ENCODE measurements at places on chromosomes 6 and 20. TPM values are rescaled to one million over a fixed set of nuclear protein-coding genes. Genes with fewer than 3 reads are reported as not detected.

DNA sequence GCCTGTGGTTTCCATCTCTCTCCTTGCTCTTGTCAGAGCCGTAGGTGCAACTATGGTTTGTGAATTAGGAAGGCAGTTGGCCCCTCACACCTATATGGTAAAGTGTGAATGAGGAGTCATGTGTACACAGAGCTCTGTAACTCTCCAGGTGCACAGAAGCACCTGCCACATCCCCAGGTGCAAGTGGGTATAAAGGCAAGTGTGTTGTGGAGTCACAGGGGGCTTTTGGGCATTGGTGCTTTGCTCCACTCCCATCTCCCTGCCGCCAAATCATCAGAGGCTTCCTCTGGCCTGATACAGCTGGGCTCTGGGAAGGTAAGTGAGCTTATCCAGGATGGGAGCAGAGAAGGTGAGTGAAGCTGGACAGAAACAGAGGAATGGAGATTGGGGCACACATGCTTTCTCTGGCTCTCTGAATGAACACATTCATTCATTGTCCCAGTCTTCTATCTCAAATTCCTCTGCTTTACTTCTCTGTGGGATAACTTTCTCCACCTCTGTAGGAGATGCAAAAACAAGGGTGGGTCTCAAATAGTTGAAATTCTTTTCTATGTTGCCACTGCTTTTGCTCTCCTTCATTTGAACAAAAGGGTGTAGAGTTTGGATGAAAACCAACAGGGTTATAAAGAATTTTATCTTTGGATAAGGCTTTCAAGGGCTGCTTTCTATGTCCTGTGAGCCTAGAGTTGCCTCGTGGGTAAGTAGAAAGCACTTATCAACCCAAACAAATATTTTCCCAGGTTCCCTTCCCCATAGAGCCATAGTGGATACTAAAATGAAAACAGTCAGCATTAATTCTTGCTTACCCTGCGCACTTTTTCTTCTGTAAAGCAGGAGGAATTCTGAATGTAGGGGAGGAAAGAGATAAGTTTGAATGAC lies 45.0 kb upstream of the RIPOR2 start:
- DNase-seq, result no peak

DNA sequence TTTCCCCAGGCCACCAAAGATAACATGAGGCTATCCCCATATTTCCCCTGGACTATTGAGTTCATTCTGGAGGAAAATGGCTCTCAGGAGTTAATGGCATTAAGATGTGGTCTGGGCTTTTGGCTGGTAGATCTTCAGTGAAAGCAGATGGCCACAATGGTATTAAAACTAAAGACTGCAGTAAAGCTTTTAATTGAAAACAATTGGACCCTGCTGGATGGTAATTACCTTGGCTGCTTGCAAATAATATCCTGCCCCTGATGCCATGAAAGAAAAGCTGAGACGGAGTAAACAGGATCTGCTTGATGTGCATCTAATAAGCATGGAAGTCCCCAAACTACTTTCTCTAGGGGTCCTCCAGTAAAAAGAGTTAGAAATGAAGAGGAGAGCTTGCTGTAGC lies 255.8 kb downstream of the QKI start:
- DNase-seq, result no peak

- DNase-seq, result no peak
Measured at GRCh38 chr6:156765117-156765516, 12.1 kb upstream of the ARID1B start.

DNA sequence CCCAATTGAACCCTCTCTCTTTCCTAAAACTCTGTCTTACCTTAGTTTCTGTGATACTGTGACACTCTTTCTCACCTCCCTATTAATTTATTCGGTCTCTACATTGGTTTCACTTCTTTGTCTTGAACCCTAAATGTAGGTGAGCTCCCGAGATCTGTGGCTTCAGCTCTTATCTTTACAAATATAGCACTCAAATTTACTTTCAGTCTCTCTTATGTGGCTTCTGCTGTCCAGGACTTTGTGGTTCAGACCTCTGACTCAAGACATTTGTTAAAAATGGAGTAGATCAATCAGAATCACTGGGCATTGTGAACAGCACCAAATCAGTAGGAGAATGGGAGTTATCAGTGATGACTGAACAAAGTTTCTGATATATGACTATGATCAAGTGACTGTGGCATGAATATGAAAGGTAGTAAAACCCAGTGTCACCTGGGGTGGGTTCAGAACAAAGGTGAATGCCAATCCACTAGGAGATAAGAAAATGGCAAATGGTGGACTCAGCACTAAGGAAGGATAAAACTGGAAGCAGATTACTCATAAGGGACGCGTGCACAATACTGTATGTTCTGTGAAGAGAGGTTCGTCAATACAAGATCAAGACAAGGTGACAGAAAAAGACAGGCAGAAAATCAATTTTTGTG lies 27.2 kb downstream of the IL17F start:
- DNase-seq, result no peak

DNA sequence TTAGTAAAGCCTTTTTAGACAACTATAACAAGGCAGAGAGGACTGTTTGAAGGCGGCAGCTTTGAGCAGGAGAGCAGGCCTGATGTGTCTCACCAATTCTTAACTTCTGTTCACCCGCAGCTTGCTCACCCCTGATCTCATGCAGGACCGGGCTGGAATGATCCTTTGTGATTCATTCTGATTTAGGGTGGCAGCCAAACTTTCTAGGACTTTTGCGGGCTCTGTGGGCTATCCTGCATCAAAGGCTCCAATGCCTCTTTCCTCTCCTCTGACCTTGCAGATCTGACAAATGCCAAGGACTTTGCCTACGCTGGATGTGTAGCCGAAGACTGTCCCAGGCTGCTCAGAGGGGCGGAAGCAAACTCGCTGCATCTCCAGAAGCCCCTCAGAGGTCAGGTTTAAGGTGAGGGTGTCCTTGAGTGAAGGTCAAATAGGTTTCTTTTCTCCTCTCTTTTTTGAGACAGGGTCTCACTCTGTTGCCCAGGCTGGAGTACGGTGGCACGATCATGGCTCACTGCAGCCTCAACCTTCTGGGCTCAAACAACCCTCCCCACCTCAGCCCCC lies 72.3 kb downstream of the VEGFA start:
- no peak for DNase-seq

DNA sequence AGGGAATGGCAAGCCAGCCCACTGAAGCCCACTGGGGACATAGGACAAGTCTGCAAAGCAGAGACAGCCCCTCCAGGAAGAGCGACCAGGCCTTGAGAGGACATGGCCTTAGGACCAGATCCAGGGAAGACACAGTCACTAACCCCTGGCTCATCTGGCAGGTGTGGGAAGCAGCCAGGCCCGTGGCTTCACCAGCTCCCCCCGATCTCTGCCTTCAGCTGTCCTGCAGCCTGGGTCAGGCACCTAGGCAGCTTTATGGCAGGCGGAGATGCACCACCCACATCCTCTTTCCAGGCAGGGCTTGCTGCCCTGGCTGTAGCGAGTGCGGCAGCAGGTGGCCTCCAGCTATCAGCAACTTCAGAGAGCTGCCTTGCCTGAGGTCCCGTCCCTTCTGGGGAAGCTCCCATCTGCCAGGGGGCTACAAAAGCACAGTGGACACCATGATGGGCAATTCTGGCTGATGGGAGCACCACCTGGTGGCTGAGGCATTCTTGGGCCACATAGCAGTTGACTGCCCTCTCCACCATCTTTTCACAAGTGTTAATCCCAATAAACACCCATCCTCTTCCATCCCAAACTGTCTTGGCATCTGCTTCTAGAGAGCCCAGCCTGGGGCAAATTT lies 85.8 kb downstream of the DZANK1 start:
- DNase-seq, result no peak

Gene ZNF165
- total RNA-seq, result 0.24 TPM

DNA sequence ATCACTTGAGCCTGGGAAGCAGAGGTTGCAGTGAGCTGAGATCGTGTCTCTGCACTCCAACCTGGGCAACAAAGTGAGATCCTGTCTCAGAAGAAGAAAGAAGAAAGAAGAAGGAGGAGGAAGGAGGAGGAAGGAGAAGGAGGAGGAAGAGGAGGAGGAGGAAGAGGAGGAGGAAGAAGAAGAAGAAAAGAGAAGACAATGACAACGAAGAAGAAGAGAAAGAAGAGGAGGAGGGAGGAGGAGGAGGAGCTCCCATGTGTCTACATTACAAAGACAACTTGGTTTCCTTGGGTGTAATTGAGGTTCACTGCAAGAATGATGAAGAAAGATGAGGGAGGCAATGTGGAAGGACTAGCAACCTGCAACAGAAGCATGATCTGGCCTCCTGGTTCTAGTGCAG lies 21.3 kb upstream of the CEP85L start:
- no peak for DNase-seq

GRCh38 chr6:13708736-13709135 lies 2.9 kb downstream of the RANBP9 start:
- DNase-seq, result no peak

- DNase-seq, result peak; percentile 44
Measured at GRCh38 chr20:3068075-3068474, 3.3 kb upstream of the OXT start.

Gene PRRT1
- total RNA-seq, result 7.0 TPM

DNA sequence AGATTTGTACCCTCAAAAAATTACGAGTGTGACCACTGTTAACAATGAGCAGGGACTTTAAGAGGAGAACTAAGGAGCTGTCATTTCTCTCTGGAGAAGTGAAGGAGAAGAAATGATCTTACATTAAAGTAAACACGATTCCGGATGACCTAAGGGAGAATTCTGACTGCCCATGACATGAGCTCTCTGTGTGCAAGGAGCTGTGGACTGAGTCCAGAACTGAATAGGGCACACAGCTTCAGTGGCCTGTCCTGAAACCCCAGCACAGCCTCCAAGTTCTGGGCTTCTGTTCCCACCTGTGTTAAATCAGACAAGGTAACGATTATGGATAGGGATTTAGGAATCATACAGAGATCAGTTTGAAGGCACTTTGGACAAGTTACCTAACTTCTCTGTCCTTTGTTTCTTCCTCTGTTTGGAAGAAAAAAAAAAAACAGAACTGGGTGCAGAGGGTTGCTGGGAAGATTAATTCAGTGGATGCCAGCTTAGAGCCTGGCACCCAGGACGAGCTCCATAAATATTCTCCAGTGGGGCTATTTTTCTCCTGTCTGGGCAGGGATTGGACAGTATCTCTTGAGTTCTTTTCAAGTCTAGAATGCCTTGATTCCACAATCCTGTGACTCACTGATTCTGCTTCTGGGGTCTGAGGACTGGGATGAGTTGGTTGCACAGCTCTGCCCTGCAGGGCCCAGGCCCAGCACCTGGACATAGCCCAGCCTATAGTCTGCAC lies 65.7 kb downstream of the MRPL14 start:
- DNase-seq, result no peak

DNA sequence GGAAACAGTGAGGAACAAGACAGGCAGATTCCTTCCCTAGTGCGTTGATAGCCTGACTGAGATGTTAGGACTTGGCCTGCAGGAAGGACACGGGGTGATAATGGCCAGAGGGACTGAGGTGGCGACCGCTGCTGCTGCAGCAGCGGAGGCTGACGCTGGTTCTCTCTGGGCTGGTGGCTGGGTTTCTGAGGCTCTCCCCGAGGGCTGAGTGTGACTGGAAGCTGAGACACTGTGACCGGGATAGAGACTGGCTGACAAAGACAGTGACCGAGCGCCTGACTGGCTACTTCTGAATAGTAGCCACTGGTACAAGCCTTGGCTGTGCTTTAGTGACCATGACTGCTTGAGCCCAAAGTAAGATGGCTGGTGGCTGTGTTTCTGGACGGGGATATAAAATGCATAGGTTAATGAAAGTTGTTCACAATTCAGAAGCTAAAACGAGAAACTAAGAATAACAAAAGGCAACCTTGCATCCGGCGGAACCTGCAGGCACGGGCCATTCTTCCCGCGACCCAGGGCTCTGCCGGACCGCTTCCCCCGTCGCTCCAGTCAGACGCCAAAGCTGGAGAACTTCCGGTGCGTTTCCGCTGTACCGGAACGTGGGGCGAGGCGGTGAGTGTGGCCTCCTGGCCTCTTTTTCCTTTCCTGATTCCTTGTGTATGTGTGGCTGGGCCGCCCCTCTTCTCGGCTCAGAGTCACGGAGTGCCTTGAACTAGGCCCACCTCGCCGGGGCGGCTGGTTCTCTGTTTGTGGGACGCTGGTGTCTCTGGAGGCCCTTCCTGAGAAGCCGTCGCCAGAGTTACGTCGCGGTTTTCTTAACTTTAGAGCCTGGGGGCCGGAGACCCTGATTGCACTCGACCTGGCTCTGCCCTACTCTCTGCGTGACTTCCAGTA lies at the start of gene AAR2:
AAR2 (plus strand) TSS at position 587 of the 894 bp plus-strand sequence. CDS start 3,391 bp downstream, outside the sequence.
- DNase-seq, result peak; percentile 85

- DNase-seq, result no peak
Measured at GRCh38 chr6:3386374-3386857, 70.4 kb downstream of the SLC22A23 start.

All from aorta (tissue), 5 donors.